Regular cardiac myocyte (primary cell): ENCODE measurements at places on chromosomes 5 and 9. TPM values are rescaled to one million over a fixed set of nuclear protein-coding genes. Genes with fewer than 3 reads are reported as not detected.

Gene TAF11L7
- total RNA-seq = not detected in 2 replicates

Gene FOXD4L6
- not detected in 2 replicates for total RNA-seq

Gene PCDHGC4
- total RNA-seq = 0.77 and 1.1 TPM in 2 replicates

Gene IFNA8
- not detected in 2 replicates for total RNA-seq

Gene FCN2
- total RNA-seq = 0.28 TPM in 1 of 2 replicates, not detected in the other

Gene VDAC1
- total RNA-seq = 462 and 530 TPM in 2 replicates

Gene NRARP
- total RNA-seq = 0.28 and 0.77 TPM in 2 replicates

Gene ANKRD31
- 0.19 and 0.28 TPM in 2 replicates for total RNA-seq

Gene DBH
- total RNA-seq = not detected in 2 replicates

Gene MCTP1
- total RNA-seq = 0.77 and 3.7 TPM in 2 replicates

Gene TUSC1
- 8.4 and 11.0 TPM in 2 replicates for total RNA-seq

Gene PCDHA6
- total RNA-seq = 0.38 and 3.1 TPM in 2 replicates

Gene SLC27A4
- total RNA-seq = 10.7 and 25.1 TPM in 2 replicates

Gene PCDHGA8
- 1.3 and 2.8 TPM in 2 replicates for total RNA-seq

Gene C8G
- total RNA-seq = 0.19 TPM in 1 of 2 replicates, not detected in the other

Gene RPS23
- total RNA-seq = 3,182 and 3,517 TPM in 2 replicates

Gene NR2F1-AS1
- 19.7 and 20.3 TPM in 2 replicates for total RNA-seq

Gene OCLN
- 1.3 and 2.3 TPM in 2 replicates for total RNA-seq

Gene EIF4E1B
- not detected in 2 replicates for total RNA-seq

Gene CTSV
- total RNA-seq = under 0.01 and 0.38 TPM in 2 replicates

Gene PCDHGA11
- 3.1 and 4.5 TPM in 2 replicates for total RNA-seq

Gene FBXW5
- 161 and 176 TPM in 2 replicates for total RNA-seq

Gene SHISAL2B
- not detected in 2 replicates for total RNA-seq

Gene PCDHA1
- 0.28 TPM in 1 of 2 replicates, not detected in the other for total RNA-seq

Gene NTRK2
- 2.3 and 2.8 TPM in 2 replicates for total RNA-seq

Gene PTGDS
- total RNA-seq = 1.7 TPM in 1 of 2 replicates, not detected in the other

Gene AMACR
- total RNA-seq = 8.1 and 10.1 TPM in 2 replicates

Gene F2RL1
- total RNA-seq = 24.3 and 64.8 TPM in 2 replicates

Gene GADD45G
- total RNA-seq = 0.38 and 0.56 TPM in 2 replicates

Gene TNFSF8
- total RNA-seq = not detected in 2 replicates

Gene SOX30
- under 0.01 TPM in 1 of 2 replicates, not detected in the other for total RNA-seq

Gene CMYA5
- under 0.01 and 1.1 TPM in 2 replicates for total RNA-seq

Gene DOCK2
- total RNA-seq = 2.3 and 3.4 TPM in 2 replicates

Gene UNC5A
- under 0.01 TPM in 1 of 2 replicates, not detected in the other for total RNA-seq

Gene FAM81B
- not detected in 2 replicates for total RNA-seq

Gene MCC
- total RNA-seq = 63.3 and 68.5 TPM in 2 replicates

Gene OR2V2
- not detected in 2 replicates for total RNA-seq

Gene TAF11L5
- not detected in 2 replicates for total RNA-seq

Gene LCN15
- not detected in 2 replicates for total RNA-seq
